Right lung (tissue), 10 donors: ENCODE measurements at places on chromosomes 12 and 14. TPM values are rescaled to one million over a fixed set of nuclear protein-coding genes. Genes with fewer than 3 reads are reported as not detected.

GRCh38 chr14:52960627-52961026, 9.8 kb upstream of the FERMT2 start:
- DNase-seq, result no peak

Gene TAC3
- 0.81 TPM for polyA plus RNA-seq

Gene PROX2
- 1.7 TPM for polyA plus RNA-seq

DNA sequence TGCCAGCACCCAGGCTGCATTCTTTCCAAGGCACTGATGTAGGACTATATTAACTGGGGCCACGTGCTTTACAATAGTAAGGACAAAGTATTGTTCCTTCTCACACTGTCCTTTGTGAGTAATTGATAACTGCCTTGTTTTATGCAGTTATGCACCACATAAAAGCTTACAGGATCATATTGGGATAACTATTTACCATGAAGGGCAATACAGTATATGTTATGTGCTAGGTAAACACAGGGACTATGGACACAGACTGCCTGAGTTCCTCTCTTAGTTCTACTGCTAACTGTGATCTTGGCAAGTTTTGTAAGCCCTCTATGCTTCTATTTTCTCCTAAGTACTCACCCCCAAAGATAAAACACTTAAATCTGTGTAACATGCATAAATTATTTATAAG, 183.7 kb downstream of the NOVA1 start:
- DNase-seq, result no peak

Gene TCL1B
- polyA plus RNA-seq, result 0.16 TPM
